ENCODE measurements at places on chromosomes 7 and 10.

DNA sequence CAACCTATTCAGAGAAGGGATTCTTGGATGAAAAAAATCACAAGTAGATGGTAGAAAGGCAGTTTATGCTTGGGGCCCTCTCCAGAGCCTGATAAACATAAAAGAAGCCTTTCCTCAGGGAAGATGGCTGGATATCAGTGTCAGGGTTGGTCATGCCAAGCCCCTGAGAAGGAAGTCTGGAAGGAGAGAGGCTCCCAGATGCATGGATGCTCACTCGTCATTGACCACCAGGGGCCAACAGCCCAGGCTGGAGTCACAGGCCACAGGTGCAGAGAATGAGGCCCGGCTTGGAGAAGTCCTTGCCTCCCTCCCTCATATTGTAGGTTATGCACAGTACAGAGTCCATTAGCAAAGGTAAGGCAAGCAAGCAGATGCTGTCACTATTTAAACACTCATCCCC, 506.7 kb downstream of the GRID1 start:
- DNase-seq: no peak

DNA sequence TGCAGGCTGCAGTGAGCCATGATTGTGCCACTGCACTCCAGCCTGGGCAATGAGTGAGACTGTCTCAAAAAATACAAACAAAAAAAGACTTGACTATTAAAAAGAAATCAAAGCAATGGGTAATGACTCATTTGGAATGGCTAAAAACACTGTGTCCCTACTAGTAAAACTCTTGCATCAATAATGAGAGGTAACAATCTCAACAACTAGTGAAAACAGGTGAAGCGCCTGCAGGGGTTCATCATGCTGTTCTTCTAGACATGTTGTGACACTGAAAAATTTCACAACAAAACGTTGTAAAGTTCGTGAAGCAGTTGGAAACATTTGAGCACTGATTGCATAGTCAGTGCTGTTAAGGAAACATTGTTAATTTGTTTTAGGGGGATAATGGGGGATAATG, 26.9 kb upstream of the SLC29A4 start:
- no peak for DNase-seq

DNA sequence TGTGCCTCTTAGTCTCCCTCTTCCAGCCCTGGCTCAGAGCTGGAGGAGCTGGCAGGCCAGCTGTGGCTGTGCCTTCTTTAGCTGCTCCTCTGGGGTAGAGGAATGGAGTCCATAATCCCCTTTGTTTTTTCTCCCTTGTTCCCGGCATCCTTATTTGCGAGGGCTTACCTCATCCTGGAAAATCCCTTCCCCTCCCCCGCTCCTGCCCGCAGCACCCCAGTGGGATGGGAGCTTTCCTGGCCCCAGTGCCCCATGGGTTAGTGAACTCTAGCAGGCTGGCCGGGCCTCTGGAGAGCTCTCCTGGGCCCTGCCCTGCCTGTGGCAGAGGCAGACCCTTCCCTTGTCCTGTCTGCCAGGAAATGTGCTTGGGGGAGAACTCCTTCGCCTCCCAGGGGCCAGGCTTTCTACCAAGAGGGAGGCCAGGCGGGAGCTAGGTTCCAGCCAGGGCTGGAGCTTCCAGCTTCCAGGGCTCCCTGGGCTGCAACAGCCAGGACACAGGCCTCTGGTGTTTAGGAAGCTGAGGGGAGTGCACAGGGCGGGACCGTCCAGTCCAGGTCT, 16.5 kb upstream of the TRIM8 start:
- no peak for DNase-seq

DNA sequence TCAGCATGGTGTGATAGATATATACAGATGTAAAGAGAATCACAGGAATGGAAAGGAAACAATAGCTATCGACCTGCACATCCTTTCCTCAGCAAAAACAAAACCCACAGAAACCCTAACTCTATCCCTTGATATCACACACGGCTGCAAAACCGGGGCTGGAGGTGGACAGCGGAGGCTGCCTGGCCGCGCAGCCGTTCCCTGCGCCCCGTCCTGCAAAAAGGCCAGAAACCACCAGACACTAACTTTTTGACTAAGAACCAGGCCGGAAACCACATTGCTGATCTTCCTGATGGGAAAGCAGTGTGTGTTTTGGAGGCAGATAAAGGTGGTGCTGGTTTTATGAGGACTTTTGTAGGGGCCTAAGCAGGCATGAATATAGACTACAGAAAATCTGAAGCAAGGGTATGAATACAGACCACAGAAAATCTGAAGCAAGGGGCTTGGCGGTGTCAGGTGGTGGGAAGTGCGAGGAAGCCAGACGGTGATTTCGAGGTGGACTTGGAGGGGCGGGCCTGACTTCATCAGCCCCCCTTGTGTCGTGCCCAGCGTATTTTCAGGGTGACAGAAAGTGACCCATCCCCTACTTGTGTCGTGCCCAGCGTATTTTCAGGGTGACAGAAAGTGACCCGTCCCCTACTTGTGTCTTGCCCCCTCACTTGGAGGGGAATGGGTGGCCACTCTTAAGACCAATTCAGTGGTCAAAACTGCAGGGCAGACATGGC, 123.3 kb downstream of the WDR37 start:
- no peak for DNase-seq

- peak; percentile 6 for DNase-seq
Observed at GRCh38 chr7:159144758-159145489, at the start of gene VIPR2. Gene VIPR2, minus strand, starts transcription at chr7:159144867. Its CDS starts 96 bp downstream, at chr7:159144771.

DNA sequence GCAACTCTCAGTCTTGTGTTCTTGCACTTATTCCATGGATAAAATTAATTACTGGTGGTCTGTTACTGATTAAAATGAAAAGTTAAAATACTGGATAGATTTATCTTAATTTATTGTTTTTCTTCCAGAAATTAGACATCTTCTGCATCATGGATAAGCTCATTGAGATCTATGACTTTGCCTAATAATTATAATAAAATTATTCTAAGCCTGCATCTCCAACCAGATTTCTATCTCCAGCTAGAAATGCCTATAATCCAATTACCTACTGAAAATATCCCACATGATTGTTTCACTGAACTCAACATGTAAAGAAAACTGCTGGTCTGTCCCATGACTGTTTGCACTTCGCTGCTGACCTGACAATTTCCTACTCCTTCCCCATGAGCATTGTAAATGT, 88.3 kb upstream of the ACBD5 start:
- DNase-seq: no peak

- DNase-seq: no peak
Observed at GRCh38 chr10:33085313-33085833, 127.3 kb upstream of the ITGB1 start.

DNA sequence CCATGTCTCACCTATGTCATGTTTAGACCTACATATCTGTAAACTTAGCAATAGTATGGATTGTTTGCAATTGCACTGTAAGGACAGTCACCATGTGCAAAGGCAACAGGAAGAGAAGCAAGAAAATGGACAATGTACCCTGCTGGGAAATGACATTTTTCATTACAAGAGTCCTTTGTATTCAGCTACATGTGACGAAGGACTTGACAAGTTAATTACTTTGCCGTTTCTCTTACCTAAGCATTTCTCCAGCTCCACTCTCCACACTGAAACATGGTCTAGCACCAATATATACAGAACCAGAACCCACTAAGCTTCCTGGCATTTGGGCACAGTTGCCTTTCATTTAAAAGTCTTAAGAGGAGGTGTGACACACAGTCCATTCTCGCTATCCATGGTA, 76.6 kb upstream of the PFKP start:
- DNase-seq: no peak

DNA sequence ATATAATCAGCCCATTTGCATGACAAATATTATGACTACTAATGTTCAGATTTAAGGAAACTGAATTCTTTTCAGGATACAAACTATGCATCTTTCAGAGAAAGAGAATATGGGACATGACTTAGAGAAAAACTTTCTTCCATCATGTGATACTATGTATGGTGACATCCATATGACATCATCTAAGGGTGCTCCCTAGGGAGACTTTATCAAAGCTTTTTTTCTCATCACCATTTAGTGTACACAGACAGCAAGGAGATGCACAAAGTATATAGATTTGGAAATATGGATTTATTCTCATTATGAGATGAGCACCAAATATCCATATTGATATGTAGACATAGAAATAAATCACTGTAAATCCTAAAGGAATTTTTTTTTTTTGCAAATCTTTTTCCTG, 164.2 kb upstream of the YAE1 start:
- no peak for DNase-seq

DNA sequence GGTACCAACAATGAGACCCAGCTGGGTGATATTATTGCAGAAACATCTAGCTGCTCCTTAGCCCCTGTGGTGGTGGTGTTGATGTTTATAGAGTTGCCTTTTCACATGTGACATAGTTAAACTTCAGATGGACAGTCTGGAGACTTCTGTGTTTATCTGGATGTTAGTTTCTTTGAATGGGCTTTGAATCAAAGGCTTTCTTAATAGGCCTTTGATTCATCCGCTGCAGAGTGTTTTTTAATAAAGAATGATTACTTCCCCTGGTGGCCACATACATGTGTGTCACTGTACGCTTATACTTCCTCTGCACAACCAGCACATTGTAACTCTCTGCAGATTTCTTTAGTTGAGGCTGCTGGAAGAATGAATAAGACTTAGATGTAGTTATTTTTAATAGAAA, 221.0 kb downstream of the DYNC1I1 start:
- no peak for DNase-seq

GRCh38 chr7:102814025-102814471, 65.2 kb downstream of the FAM185A start:
- DNase-seq: no peak

GRCh38 chr7:27375958-27376357, 133.4 kb downstream of the EVX1 start:
- DNase-seq: no peak
